ENCODE measurements at places on chromosomes 13 and 19. TPM values are rescaled to one million over a fixed set of nuclear protein-coding genes. Genes with fewer than 3 reads are reported as not detected.

Gene LAIR2
- total RNA-seq = not detected

Gene UQCR11
- 197 TPM for total RNA-seq

Gene PSG11
- not detected for total RNA-seq

Gene SLITRK5
- 0.49 TPM for total RNA-seq

Gene KCNC3
- 22.4 TPM for total RNA-seq
